Retinal pigment epithelial cell (primary cell): ENCODE measurements at places on chromosomes 16 and 17.

DNA sequence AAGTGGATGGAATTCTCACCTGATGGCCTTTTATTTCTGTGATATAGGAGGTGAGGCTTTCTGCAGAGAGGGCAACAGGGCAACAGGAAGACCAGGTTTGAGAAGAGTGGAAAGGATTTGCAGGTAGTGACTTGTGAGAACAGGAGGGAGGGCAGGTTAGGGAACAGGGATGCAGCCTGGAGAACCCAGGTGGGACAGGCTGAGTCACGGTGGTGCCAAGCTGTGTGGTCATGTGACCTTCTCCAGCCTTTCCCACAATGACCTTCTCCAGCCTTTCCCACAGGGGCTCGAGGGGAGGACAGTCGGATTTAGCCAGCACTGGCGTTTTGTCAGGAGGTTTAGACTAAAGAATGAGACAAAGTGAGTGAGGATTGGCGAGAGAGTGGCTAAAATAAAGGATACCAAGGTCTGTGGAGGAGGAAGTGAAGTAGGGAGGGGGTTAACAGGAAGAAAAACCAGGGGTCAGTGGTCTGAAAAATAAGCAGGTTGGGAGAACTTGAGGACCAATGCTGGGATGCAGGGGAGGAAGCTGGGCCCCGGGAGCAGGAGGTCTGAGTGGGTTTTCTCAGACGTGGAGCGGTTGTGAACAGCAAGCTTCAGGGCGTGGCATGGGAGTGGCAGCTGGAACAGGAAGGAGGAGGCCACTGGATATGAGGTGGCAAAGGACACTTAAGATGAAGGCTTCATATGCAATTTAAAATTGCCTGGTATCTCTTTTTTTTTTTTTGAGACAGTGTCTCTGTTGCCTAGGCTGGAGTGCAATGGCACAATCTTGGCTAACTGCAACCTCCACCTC, 37.7 kb downstream of the DNAH2 start:
- DNase-seq: no peak

GRCh38 chr17:61335845-61336655, 63.6 kb upstream of the TBX2 start:
- peak; percentile 39 for DNase-seq

- no peak for DNase-seq
These were observed 4.3 kb upstream of the NTN1 start for GRCh38 chr17:9016941-9017552.

DNA sequence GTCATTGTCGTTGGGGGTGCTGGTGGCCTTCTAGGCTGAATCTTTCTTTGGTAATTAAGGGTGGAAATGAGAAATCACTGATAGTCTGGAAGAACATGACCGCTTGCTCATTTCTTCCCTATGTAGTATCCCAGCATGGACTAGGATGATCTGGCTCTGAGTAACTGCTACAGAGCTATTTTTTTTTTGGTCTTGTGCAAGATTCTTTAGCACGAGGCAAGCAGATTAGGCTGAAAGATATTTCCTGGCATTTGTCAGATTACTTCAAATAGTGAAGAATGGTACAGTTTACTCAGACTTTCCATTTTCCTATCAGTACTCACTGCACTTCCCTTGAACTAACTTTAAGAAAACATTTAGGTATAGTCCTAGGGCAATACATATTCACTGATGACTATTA, 89.0 kb downstream of the SYCE1L start:
- peak; percentile 48 for DNase-seq

DNA sequence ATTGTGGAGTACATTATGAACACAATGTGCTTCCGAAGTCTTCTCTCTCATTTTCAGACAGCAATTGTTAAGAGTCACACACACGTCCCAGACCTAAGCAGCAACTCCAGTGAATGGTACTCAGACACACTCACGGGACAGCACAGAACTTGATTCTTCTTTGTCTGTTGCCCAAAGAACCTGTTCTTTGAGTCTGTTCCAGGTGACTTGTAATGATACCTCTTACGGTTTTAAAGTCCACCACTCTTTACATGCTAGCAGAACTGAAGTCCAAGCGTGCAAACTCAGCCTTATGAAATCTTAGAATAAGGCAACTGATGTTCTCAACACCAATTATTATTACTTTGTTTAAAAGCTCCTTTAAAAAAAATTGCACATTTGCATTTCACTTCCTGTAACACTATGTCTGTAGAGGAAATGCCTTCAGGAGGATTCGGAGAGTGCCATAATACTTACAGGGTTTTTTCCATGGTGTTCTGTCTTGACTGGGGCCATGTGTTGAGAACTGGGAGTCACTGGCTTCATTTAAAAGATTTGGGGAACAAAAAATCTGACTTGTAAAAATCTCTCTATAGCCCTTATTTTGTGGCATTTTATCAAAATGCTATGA, 48.1 kb downstream of the MARF1 start:
- DNase-seq: no peak

GRCh38 chr17:7479213-7480088, at the start of gene ZBTB4:
TSS of gene ZBTB4 (minus strand) at chr17:7479631. CDS start at chr17:7466801, 12,830 bp downstream.
- no peak for DNase-seq

GRCh38 chr16:71201054-71201453, 29.5 kb downstream of the HYDIN start:
- DNase-seq: no peak

DNA sequence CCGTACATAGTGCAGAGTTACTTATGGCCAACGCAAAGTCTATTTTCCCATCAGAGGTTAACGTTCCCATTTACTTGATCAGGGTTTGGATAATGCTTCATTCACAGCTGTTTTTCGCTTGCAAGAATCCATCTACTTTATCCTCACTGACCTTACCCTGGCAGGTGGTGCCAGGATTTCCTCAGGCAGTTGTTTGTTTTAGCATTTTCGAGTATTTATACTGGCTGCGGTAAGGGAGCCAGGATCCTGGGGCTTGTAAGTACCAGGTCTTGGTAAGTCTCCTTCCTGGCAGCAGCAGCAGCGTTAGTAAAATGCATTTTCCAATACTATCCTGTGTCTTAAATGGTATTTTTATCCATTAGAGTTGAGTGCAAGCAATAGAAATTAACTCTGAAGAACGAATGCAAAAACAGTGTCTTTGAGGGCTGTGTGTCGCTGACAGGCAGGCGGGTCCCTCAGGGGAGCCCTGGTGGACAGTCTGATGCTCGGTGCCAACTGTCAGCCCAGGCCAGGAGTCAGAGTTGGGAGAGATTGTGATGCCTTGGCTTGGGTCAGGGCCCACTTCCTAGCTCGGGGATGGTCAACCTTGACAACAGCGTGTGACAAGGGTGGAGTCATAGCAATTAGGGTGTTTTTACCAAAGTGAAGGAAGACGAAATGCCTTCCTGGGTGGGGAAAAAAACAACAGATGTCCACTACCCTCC, 92.4 kb upstream of the HSBP1 start:
- DNase-seq: no peak

DNA sequence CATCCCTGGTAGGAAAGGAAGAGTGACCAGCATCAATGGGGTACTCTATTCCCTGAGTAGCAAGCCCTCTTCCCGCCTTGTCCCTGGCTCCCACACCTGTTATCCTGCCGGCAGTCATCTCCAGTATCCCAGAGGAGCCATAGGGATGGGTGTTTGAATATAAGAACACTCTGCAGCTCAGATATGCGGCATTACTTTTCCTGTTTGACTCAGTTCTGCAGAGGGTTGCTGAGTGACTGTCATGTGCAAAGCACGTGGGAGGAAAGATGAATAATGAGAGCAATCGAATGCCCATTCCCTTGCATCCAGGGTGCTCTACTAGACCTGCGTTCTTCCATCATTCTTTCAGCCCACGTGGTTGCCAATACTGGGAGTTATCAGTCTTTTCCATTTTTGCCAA, 115.1 kb downstream of the PRKCB start:
- no peak for DNase-seq

DNA sequence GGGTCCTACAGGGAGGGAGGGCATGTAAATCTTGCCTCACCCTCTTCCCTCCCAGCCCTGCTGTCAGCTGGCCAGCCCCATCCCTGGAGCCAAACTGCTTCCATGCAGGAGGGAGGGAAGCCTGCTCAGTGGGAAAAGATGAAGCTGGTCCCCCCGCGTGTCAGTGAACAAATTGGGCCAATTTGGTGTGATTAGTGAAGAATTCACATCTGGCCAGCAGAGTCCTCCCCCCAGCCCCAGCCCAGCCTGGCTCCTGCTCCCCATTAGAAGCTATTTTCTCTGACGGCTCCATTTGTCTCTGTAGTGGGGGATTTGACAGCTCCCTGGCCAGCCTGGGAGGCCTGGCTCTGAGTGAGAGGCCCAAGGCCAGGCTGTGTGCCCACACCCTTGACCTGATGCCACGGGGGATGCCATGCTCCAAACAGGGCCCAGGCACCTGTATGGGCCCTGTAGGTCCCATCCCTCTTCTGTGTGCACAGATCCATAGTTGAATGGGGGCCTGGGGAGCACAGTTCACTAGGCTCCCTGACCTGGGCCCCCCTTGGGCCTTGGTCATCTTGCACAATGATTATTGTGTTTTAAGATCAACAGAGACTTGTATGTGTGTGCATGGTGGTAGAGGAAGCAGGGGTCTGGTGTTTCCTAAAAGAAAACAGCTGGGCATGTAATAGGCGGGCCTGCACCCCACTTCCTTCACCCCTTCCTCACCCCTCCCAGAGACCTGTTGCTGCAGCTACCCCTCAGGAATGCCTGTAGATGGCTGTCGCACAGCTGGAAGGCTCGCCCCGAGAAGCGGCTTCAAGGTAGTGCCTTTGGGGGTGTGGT, 50.7 kb upstream of the TAC4 start:
- DNase-seq: no peak
